CD4-positive, CD25-positive, alpha-beta regulatory T cell (primary cell): ENCODE measurements at places on chromosomes 3 and 15.

GRCh38 chr15:40278026-40278425 is 4.8 kb downstream of the ANKRD63 start:
- DNase-seq, result no peak

GRCh38 chr15:58222679-58223078 is 84.5 kb downstream of the AQP9 start:
- DNase-seq, result no peak

GRCh38 chr15:67806536-67806935 is 18.8 kb upstream of the SKOR1 start:
- DNase-seq, result no peak

GRCh38 chr15:62071711-62072308 is 5.0 kb downstream of the C2CD4A start:
- DNase-seq, result peak; percentile 51

DNA sequence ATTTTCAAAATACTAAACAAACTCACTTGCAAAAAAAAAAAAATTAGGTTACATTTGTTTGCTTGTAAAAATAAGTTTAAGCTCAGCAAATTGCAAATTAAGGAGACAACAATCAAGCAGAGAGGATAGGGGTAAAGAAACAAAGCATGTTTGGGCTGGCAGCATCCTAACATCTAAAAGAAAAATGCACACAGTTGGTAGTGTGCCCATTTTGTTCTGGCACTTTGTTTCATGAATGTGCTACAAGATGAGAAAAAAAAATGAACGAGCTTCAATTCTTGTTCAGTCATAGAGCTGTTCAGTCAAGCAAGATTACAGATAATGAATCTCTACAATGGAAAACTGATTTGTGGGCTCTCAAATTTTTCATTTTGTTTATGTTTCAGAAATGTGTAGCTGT is 17.7 kb upstream of the ZBBX start:
- DNase-seq, result no peak

DNA sequence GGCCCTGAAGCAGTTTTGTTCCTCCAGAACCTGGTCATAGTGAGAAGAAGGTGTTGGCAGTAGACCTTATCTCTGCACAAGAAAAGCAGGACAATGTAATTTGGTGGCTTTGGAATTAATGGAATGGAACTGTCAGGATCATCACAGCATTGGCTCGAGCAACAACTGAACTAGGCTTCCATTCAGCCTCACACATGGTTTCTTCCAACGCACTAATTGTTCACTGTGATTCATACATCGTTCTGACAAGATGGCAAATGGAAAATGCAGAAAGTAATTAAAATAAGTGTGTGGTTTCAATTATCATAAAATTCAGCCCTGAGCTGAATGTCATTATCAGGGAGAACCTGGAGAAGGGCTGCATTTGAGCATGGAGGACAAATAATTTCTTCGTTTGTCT is 80.6 kb downstream of the MFSD1 start:
- DNase-seq, result no peak

GRCh38 chr3:71421820-71422566 is 161.5 kb downstream of the FOXP1 start:
- DNase-seq, result no peak

DNA sequence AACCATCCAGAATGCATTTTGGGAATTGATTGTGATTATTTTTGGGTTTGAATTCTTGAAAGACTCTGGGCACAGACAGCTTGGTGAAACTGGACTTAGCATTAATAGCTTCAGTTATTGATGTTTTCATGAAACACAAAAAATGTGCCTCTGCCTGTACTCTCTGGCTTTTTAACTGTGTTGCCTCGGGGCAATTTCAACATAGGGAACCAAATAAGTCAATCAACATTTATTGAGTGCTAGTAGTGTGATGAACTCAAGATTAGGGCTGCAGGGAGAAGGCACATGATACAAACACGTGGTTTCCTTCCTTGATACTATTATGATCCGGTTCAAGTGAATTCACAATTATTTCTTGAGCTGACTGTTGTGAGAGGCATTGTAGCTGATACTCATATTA is 50.8 kb downstream of the UNC13C start:
- DNase-seq, result no peak

DNA sequence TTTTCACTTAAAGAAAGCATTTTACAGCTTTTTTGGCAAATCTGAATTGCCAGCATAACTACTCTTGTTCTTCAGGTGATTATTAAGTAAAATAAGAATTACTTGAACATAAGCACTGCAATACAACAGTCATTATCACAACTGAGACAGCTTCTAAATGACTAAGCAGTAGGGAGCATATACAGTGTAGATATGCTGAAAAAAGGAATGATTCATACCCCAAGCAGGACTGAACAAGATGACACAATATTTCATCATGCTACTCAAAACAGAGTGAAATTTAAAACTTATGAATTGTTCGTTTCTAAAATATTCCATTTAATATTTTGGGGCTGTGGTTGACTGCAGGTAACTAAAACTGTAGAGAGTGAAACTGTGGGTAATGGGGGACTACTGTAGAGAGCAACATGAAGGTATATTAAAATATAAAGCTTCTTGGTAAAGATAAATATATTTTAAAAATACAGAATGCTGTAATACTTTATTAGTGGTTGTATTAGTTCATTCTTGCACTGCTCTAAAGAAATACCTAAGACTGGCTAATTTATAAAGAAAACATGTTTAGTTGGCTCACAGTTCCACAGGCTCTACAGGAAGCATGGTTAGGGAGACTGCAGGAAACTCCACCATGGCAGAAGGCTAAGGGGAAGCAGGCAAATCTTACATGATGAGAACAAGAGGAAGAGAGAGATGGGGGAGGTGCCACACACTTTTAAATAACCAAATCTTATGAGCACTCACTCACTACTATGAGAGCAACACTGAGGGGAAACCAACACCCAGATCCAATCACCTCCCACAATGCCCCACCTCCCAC is 84.8 kb downstream of the DCLK3 start:
- DNase-seq, result no peak

DNA sequence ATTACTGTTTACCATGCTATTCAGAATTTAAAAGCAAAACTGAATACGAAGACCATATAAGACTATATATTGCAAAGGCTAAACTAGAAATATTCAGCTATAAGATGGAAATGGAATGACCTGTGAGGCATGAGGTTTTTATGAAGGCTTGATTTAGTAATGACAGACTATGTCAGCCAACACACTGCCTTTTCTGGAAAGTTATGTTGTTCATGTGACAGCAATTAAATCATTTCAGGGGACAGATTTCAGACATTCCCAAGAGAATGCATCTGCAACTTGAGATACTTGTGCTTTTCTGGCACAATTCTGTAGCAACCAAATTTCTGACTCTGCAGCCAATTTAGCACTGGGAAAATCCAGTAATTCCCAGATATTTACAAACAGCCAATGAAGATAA is 8.6 kb upstream of the GATM start:
- no peak for DNase-seq

GRCh38 chr3:47578119-47578632 is 489 bp downstream of the CSPG5 start:
- DNase-seq, result peak; percentile 10

DNA sequence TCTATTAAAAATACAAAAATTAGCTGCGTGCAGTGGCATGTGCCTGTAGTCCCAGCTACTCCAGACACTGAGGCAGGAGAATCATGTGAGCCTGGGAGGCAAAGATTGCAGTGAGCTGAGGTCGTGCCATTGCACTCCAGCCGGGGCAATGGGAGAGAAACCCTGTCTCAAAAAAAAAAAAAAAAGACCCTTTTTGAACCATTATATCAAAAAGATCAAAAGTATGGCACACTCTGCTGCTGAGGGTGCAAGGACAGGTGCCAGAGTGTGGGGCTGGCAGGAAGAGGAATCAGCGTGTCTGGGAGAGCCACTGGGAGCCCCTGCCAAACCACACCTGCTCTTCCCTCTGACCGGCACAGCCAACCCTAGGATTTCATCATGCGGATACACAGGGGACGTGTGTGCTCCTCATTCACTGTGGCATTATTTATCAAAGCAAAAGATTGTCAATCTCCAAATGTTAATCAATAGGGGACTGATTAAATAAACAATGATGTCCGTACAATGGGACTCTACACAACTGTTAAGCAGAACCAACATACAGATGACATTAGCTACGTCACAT is 147.3 kb upstream of the TLE3 start:
- no peak for DNase-seq

- no peak for DNase-seq
These were observed 927 bp upstream of the FYTTD1 start for GRCh38 chr3:197748597-197749314.

DNA sequence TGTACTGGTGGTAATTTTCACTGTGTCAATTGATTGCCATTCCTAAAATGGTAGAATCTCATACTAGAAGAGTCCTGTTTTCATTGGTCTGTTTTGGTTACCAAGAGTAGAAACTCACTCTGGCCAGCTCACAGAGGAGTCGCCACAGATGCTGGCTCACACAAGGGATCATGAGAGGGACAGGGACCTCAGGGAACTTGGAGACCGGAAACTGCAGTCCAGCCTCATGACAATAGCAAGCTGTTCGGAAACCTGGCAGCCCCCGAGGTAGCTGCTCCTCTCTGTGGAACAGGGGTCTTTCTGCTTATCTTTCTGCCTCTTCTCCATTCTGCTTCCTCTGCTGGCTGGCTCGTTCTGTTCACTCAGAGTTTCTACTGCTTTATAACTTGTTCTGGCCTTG is 192.9 kb downstream of the PLCL2 start:
- no peak for DNase-seq

DNA sequence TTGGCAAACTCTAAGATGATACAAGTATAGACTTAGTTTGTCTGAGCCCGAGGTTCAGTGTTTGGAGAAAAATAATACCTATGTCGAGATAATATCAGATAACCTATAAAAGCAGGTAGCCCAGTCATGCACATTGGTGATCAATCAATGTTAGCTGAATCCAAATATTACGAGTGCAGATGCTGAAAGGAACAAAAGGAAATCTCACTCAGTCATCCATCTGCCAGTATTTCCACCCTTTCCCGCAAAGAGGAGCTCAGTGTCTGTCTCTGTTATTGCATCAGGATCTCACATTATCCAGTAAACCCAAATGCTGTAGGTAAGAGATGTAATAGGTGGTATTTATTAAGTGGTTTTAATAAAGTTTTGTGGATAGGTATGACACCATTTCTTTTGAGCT is 251.2 kb upstream of the CTDSPL start:
- no peak for DNase-seq

- DNase-seq, result peak; percentile 49
These were observed 13.9 kb upstream of the RTP1 start for GRCh38 chr3:187183210-187183862.

DNA sequence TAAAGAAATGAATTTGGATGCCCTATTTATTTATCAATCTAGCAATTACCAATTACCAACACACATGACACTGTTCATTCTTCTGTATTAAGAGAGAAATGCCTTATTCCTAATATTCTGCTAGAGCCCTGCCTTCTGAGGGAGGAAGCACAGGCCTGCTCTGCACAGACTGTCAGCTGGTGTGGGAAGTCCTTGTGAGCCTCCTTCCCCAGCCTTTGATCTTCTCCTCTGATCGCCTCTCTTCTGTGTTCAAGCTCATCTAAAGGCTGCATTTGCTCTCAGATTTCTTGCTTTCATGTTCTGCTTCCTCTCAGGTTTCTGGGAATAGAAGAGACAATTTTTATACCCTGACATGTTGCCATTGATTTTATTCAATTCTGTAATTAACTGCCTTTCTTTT is 290.6 kb upstream of the UMPS start:
- DNase-seq, result no peak

GRCh38 chr15:88834211-88834812 is 31.1 kb downstream of the ACAN start:
- DNase-seq, result peak; percentile 8

DNA sequence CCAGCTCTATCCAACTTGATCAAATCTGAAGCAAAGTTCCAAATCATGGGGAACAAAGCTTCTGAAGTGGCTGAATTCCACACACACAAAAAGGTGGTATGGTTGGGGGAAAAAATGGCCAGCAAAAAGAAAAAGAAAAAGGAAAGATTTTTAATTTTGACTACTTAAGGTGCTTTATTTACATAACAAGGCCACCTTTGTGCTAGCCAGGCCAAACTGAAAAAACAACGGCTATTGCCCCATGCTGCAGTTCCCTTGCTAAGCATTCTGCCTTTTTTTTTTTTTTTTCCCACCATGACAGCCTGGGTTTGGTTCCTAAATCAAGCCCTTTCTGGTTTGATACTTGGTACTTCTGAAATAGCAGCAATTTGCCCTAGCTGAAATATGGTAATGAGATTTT is 66.5 kb upstream of the DAZL start:
- no peak for DNase-seq
